Fibroblast of gingiva (primary cell): ENCODE measurements at places on chromosomes 2 and 18.

- no peak for DNase-seq
These were observed 224.9 kb downstream of the VAPA start for GRCh38 chr18:10138719-10139118.

- DNase-seq: no peak
These were observed 56.2 kb upstream of the FOSL2 start for GRCh38 chr2:28336264-28336980.

DNA sequence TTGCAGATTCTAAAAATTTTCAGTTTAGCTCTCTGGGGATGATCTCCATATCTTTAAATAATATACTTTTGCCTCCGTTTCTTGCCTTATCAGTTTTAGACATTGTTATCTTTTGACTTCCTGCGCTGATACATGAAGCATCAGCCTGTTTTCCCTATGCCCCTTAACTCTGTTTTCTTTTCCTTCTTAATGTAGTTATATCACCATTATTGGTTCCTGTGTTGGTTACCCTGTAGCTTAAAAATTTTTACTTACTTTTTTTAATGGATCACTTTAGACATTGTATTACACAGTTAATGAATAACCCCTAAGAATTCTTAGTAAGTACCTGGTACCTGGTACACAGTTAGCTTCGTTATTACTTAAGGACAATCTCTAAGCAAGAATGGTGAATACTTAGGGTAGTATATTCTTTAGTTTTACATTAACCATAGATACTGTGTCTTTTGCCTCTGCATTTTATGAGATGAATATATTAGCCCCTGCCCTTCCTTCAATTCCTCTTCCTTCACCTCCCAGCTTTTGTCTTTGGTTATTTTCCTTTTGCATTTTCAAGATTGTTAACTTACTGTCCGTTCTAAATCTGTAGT lies 40.9 kb downstream of the BABAM2 start:
- DNase-seq: no peak

DNA sequence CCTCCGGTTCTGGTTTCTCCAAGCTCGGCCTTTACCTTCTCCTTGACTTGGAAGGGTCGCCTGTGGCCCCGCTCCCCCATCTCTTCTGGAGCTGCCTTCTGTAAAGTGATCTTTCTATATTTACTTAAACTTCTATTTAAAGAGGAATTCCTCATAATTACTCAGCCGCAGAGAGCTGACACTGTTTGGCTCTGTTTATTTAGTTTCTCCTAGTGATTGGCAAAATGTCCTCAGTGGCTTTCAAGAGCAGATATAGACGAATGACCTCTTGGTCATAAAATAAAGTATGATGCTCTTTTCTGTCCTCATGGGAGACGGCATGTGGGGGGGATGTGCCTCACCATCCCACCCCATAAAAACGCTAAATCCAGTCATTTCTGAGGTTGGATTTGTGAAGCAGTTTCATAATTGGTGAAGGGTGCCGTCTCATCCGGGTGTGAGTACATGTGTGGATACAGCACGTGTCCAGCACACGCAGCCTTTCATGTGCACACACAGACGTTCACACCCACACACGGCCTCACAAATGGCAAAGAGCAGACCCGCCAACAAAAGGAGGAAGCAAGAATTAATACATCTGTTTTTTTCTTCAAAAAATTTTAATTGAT lies 43.4 kb upstream of the SMAD7 start:
- DNase-seq: peak; percentile 89

DNA sequence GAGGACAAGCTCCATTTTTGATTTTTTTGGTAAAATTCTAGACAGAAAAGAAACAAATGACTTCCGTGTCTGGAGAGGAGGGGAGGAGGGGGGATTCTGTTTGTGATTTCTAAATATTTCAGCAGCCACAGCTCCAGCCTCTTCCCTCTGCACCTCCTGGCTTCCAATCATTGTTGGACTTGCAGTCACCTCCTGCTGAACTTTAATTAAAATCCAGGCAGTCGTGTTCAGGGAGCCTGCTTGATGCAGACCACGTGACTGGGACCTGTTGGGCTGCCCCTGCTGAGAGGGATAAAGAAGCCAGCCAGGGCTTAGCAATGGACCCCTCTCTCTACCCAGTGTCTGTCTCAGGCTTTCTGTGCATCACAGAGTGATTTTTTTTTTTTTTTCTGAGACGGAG lies 115.1 kb downstream of the SH3BP4 start:
- no peak for DNase-seq

GRCh38 chr2:204272610-204273287 lies 272.5 kb upstream of the PARD3B start:
- DNase-seq: no peak

GRCh38 chr18:59560556-59560955 lies 136.7 kb downstream of the CCBE1 start:
- no peak for DNase-seq

- DNase-seq: no peak
These were observed 1.9 kb downstream of the MPPE1 start for GRCh38 chr18:11906176-11906575.

DNA sequence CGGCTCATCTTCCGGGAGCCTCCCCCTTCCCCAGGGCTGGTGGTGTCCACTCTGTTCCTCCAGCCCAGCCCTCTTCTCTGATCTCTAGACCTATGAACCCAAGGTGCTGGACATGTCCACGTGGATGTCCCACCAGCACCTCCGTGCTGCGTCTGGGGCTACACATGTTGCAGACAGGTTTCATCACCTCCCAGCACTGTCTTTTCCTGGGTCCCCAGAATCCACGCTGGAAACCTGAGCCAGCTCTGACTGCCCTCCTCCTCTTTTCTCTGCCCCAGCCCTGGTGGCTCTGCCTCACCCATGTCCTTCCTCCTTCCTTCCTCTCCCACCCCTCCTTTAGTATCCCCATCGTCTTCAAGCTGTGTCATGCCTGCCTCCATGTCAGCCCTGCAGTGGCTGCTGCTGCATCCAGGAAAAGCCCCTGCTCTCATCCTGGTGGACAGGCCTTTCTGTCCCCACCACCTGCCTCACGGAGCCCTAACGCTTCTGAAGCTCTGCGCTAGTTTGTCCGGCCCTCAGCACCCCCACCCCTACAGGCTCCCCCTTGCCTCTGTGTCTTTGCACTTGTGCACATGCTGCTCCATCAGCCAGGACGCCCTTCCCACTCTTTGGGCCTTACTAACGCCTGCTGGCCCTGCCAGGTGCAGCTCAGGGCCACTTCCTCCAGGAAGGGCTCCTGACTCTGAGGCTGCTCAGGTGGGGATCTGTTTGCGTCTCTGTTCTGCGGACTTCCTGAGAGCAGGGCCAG lies 105.9 kb downstream of the DYSF start:
- DNase-seq: no peak

DNA sequence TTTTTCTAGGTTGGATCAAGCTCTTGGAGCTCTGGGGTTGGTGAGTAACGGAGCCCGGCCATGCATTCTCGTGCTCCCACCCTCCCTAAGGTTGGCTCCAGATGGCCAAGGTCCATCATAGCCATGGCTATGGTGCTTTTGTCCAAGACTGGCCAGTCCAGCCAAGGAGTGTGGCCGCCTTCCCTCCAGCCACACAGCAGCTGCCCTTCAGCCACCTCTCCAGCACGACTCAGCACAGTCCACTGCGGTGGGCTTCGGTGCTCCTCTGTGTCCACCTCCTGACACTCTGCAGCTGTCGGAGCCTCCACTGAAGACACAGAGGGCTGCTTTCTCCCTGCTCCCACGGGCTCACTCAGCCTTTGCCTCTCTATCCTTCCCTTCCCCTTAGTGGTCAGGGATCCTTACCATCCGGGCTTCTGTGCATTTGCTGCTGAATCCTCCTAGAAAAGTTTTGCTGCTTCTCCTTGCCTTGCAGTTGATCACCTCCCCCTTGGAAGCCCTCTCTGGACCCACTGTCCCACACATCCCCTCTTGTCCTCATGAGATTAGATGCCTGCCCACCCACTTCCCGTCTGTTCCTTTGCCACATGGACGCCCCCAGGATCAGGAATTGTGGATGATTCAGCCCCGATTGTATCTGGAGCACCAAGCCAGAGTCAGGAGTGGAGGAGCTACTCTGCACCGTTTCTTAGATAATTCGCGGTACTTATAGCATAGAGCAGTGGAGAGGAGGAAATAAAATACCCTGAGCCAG lies 177.1 kb upstream of the COPS8 start:
- DNase-seq: no peak

DNA sequence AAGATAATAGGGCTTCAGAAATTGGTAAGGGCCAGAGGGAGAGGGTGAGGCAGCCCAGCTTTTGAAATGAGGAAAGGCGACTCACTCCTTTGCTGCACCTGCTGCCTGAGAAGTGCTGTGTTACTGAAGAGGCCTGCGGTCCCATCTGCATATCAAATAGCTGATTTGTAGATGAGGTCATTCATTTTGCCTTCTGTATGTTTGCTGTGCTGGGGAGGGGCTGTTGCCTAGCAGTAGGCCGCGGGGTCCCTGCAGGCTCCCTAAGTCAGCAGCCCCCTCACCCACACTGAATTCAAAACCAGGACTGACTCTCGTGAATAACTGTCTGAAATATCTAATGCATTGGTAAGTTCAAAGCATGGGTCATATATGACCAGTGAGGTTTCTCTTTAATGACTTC lies 377.2 kb downstream of the SOX11 start:
- DNase-seq: no peak
